Caudate nucleus (tissue), 63 donors: ENCODE measurements at places on chromosomes 16 and 17.

- no peak for DNase-seq
These were observed 1.7 kb downstream of the TXNDC17 start for GRCh38 chr17:6642592-6642991.

GRCh38 chr16:3171855-3172593 is 16.0 kb upstream of the OR1F1 start:
- DNase-seq = no peak

DNA sequence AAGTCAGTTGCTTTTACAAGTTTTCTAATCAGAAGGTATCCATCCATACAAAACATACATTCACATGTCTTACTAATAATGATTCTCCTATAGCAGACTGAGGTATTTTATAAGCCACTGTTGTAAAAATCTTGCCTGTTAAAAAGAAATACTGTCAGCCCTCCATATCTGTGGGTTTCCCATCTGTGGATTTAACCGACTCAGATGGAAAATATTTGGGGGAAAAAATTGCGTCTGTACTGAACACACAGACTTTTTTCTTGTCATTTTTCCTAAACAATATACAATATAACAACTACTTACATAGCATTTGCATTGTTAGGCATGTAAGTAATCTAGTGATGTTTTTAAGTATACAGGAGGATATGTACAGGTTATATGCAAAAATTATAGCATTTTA is 90.4 kb downstream of the PARN start:
- no peak for DNase-seq

- DNase-seq = no peak
These were observed 20.8 kb upstream of the TBX2 start for GRCh38 chr17:61378658-61379456.

DNA sequence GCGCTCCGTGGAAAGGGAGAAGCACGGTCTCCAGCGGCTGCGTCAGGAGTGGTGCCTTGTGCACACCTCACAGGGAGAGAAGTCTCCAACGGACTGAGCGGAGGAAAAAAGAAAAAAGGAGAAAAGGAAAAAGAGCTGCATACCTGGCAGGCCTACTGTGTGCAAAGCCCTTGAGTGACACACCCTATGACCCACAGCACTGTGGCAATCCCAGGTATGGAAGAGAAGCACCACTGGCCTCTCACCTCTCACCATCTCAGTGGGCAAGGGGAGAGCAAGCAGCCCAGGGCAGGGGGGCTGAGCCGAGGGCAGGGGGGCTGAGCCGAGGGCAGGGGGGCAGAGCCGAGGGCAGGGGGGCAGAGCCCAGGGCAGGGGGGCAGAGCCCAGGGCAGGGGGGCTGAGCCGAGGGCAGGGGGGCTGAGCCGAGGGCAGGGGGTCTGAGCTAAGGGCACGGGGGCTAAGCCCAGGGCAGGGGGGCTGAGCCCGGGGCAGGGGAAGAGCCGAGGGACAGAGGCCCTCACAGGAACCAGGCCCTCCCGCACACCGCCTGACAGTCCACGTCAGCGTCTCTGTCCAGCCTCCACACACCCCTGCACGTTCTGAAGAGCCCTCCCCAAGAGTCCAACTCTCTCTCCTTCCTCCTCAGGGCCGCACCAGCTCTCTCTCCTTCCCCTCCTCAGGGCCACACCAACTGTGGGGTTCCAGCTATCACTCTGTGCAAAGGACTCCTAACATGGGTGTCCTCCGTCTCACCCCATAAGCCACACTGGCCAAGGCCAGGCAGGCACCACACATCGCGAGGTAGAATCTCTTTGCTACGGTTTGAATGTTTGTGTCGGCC is 105.8 kb downstream of the ZNF778 start:
- DNase-seq = no peak

- no peak for DNase-seq
These were observed 3.7 kb downstream of the RHBDL3 start for GRCh38 chr17:32269377-32269776.

GRCh38 chr16:50282010-50282538 is 15.7 kb downstream of the ADCY7 start:
- peak; percentile 13 for DNase-seq

- no peak for DNase-seq
These were observed 22.6 kb downstream of the SLC5A10 start for GRCh38 chr17:18974407-18975149.

DNA sequence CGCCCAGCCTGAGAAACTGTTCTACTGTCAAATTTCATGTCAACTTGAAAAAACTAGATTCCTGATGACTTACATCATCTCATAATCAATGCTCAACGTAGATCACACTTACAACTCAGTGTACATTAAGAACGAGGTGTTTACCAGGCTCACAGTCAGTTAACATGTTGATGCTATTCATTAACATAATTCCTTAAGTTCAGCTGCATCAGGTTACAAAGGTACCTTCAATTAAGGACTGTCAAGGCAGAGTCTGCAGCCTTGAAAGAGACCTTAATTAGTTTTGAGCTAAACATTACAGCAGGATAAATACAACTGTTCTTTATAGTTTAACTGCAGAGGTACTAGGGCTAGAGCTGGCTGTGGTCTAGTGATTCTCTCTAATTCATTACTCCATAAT is 1.9 kb downstream of the GNA13 start:
- no peak for DNase-seq

DNA sequence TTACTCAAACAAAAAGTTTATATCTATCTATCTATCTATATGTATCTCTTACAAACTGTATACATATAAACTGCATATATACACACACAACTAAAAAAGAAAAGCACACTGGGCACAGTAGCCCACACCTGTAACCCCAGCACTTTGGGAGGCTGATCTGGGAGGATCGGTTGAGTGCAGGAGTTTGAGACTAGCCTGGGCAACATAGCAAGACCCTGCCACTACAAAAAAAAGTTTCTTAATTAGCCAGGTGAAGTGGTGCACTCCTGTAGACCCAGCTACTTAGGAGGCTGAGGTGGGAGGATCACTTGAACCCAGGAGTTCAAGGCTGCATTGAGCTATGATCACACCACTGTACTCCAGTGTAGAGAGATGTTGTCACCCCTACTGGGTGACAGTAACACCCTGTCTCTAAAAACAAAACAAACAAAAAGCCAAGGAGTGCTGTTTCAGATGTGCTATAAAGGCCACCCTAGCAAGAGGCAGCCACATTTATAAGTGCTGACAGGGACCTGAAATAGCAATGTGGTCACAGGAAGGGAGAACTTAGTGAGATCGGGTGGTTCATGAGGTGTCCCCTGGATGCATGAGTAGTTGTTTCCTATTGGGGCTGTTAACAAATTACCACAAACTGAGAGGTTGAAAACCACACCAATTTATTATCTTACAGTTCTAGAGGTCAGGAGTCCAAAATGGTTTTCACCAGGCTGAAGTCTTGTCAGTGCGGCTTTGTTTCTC is 4.8 kb downstream of the CD2BP2 start:
- no peak for DNase-seq

DNA sequence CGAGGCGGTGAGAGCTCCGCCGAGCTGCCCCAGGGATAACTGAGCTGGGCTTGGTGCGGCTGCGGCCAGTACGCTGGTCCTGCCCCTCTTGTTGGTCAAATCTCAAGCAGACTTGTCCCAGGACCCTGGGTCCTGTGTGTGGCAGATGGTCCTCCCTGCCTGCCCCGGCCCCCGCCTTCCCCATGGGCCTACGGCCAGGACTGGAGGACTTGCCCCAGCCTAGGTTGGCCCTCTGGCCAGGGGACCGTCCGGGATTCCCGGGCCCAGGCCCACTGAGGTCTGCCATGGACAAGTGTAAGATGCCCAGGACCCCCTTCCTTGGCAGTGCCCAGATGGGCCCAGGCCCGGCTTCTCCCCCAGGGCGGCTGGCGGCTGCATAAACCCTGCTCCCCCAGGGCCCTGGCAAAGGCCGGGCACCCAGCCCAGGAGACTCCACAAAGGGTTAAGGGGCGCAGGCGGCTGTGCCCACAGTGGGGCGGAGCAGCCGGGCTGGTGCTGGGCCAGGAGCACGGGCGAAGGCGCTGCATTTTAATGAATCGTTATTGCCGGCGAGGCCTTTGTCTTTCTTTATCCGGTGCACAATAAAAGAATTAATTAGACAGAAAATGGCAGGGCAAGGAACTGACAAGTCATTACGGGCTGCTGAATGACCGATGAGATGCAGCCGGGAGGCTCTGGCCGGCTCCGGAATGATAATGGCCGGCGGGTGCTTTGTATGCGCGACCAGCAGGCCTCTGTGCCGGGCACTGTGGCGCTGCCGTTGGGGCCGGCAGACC is 9.1 kb downstream of the SOX8 start:
- DNase-seq = peak; percentile 83

DNA sequence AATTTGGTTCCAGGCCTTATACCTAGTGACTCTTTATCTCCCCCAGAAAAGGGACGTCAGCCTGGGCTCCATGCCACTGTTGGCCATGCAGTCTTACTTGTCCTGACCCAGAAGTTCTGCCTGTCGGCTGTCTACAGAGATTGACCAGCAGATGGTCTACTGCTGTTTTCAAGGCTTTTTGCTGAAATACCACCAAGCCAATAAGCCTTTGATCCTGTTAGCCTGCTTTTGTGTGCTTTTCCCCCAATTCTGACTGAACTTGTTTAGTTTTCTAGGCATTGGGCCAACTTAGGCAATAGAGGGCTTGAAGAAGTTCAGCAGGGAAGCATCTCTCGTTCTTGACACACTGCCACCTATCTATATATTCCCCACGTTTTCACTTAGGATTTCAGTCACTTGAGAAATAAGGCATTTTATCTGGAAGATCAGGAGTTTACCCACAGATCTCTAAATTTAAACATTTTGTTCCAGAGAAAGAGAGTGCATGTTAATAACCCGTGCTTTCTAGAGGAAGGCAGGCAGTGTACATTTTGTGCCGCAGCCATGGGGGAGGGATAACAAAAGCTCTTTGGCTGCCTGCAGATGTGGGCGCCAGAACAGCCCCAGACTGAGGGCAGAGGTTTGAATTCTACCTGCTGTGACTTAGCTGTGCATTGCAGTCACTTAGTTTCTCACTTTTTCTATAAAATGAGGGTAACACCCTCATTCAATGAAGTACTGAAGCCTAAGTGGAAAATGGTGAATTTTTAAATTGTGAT is 12.3 kb upstream of the CARMIL2 start:
- DNase-seq = no peak

- no peak for DNase-seq
These were observed 25.7 kb downstream of the MRM1 start for GRCh38 chr17:36627101-36627500.

- DNase-seq = no peak
These were observed 51.7 kb downstream of the ZNF778 start for GRCh38 chr16:89268987-89269735.

DNA sequence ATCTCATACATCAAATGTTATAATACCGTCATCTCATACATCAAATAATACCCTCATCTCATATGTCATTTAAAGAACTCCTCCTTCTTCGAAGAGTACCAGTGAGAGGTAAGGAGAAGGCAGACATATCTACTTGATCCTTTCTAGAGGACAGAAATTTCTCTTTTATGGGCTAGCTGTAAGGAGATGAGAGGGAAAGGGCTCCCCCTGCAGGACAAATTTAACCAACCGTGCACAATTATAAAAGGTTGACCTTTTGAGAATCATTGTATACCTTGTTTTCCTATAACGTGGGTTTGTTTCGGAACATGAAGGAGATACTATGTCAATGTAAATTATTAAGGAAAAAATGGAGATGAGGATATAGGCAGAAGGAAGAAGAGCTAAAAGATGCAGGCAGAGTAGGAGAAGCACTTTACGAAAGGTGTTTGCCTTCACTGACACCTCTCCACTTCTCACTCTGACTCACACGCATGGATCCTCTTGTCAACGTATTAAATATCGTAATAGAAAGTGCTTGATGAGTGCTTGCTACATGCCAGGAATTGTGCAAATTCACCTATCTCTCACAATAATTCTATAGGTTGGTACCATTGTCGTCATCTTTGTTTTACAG is 465.9 kb upstream of the ERCC4 start:
- no peak for DNase-seq

GRCh38 chr17:64255764-64256163 is 7.3 kb downstream of the TEX2 start:
- no peak for DNase-seq

DNA sequence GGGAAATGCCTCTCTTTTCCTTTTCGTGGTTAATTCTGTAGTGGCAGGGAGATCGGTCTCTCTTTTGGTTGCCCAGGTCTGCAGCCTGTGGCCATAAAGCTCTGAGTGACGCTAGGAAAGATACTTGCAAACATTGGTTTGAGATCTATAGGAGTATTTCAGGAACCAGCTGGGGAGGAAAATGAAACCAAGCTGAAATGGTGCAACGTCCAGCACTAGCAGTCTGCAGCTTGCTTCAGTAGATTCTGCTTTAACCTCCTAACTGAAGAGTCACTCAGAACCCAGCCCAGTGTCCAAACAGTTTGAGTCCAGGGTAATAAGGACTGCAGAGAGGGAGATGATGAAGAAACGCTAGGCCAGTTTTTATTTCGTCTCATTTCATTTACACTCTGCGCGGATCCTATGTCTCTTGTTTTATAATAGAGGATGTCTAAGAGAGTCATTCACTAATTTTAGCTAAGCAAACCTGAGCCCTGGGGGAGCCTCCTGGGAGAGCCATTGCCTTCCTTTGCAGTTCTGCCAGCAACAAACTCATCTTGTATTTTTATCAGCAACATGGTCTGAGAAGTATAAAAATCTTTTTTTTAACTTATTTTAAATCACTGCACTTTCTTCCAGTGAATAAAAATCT is 12.0 kb downstream of the SP2 start:
- DNase-seq = no peak

DNA sequence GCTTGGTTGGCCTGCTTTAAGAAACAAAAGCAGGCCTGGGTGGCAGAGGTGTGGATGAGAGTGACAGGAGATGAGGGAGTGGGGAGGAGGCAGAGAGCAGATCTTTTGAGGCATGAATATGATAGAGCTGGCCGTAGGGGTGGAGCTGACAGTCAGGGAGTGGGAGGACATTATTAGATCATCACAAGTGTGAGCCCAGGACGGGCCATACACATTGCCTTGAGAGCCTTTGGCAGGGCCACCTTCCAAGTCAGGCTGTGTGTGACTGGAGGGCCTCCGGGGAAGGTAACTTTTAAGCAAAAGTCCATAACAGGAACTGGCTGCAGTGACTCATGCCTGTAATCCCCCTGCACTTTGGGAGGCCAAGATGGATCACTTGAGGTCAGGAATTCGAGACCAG is 26.3 kb downstream of the GINS3 start:
- no peak for DNase-seq

GRCh38 chr16:57146735-57147134 is 39.1 kb downstream of the PSME3IP1 start:
- no peak for DNase-seq

- no peak for DNase-seq
These were observed 229.0 kb upstream of the NLRP1 start for GRCh38 chr17:5813357-5813756.

GRCh38 chr17:73757420-73757819 is 113.2 kb upstream of the SDK2 start:
- DNase-seq = no peak

DNA sequence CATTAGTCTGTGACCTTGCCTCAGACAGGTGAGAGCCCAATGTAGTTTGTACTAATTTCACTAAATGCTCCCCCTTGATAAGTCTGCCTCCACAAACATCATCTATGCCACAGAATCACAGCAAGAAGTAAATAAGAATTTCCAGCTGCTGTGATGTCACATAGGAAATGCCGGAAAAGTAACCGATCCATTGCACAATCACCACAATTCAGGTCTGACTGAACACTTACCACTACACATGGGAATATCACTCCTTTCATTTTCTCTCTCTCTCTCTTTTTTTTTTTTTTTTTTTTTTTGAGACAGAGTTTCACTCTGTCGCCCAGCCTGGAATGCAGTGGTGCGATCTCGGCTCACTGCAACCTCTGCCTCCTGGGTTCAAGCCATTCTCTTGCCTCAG is 79.0 kb upstream of the CDH11 start:
- no peak for DNase-seq
